ENCODE measurements at places on chromosomes 13 and 19. TPM values are rescaled to one million over a fixed set of nuclear protein-coding genes. Genes with fewer than 3 reads are reported as not detected.

ZSCAN1 gene
- total RNA-seq, result not detected

DNA sequence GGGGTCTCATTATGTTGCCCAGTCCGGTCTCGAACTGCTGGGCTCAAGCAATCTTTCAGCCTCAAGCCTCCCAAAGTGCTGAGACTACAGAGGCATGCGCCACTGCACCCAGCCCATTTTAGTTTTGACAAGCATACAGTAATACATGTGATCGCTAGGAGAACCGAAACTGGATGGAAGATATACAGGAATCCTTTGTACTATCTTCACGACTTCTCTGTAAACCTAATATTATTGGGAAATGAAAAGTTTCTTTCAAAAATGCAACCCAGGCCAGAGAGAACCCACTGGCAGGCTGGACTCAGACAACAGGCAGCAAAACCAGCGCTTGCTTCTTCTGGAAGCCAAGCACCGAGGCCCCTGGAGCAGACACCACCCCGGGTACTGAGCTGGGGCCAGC, 9.4 kb downstream of the C19orf12 start:
- DNase-seq, result no peak

GRCh38 chr13:30774214-30774730, 38.9 kb downstream of the ALOX5AP start:
- no peak for DNase-seq

GRCh38 chr19:48415395-48415794, 21.9 kb downstream of the GRIN2D start:
- peak; percentile 70 for DNase-seq

- DNase-seq, result no peak
Measured at GRCh38 chr19:10762656-10763055, 44.8 kb downstream of the DNM2 start.

DNA sequence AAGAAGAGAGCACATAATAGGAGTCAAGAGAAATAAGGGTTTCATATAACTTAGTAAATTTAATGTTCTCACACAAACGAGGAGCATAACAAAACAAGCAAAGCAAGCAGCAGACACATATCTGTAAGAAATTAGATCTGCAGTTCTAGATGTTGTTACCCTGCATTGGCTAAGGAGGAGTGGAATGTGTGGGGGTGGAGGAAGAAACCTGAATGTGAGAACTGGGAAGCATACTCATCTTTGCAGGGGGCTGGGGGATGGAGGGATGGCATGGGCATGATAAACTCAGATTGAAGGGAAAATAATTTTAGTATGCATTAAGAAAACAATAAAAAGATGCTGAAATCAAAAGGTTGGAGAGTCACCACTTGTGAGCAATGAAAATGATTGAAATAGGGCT, 255.0 kb downstream of the LIG4 start:
- no peak for DNase-seq

- DNase-seq, result peak; percentile 88
Measured at GRCh38 chr19:16429066-16429758, 42.6 kb downstream of the EPS15L1 start.

DNA sequence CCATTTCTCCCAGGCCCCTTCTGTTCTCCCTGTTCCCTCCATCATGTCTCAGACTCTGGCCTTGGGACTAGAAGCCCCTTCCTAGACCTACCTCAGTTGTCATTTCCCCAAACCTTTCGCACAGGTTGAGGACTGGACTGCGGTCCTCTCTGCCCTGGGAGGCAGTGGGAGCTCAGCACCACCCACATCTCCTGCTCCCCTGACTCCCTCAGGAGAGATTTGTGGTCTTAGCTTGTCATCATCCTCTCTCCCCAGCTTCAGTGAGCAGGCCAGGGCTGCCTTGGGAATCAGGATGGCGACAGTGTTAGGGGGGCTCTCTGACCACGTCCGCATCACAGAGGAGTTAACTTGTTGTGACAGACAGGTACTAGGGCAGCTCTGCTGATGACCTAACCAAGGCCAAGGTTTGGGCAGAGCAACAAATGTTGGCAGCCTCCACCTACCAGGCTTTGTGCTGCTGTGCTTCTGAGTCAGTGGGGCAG, 25.6 kb upstream of the RNF17 start:
- DNase-seq, result no peak

DNA sequence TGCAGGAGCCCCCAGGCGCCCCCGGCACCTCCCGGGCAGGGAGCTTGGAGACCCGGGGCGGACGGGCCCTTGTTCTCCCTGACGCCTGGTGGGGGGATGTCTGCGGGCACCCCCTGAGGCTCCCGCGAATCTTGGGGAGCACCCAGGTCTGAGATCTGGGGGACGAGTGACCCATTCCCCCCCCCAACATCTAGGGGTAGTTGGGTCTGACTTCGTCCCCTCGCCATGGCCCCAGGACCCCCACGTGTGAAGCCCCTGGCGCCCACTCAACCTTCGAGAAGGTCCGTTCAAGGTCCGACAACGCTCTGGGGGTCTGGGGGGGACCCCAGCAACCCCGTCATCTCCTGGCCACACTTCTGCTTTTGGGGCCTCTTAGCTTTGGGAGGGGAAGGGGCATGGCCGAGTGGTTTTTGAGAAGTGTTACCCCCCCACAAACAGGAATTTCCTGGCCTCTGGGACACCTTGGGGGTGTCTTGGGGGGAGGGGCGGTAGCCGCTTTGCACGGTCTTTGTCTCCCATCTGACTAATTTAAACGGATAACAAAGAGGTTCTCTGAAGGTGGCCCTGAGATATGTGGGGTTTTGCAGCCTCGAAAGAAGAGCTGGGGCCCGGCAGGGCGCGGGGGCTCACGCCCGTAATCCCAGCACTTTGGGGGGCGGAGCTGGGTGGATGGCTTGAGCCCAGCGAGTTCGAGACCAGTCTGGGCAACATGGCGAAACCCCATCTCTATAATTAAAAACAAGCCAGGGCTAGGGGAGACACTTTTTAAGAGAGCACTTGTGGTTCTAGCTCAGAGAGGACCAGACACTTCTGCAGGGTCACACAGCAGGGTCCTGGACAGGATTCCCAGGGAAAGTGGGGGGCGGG, 608 bp downstream of the CNN2 start:
- DNase-seq, result no peak

- no peak for DNase-seq
Measured at GRCh38 chr13:106295971-106296370, 239.5 kb downstream of the EFNB2 start.

- DNase-seq, result no peak
Measured at GRCh38 chr13:46104868-46105267, at the start of gene CPB2. TSS of gene CPB2 (minus strand) at chr13:46105033. CDS start at chr13:46105009, 24 bp downstream.

ELSPBP1 gene
- total RNA-seq, result not detected

DNA sequence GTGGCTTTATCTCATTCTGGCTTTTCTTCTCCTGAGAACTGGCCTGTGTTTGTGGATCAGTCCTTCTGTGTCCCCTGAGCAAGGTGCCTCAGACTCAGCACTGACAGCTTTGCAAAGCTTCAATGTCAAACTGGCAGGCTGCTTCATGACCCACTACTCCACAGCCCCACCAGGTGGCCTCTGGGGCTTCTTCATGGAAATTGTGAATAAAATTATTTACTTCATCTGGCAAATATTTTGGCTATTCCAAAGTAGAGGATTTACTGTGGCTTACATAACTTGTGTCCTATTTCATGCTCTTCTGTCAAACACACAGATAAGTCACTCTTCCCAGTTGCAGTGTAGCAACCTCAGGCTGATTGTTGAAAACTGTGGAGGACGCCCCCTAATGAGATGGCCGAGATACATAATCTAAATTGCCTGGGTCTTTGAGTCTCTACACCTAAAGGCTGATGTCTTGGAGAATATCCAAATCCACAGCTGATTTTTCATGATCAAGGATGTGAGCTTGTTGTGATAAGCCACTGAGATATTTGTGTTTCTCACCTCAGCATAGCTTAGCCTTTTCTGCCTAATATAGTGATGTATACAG, 721.9 kb upstream of the SLC10A2 start:
- DNase-seq, result no peak

GRCh38 chr19:19452243-19453124, 47.0 kb downstream of the GATAD2A start:
- no peak for DNase-seq

ZNF414 gene
- total RNA-seq, result 12.0 TPM

DNA sequence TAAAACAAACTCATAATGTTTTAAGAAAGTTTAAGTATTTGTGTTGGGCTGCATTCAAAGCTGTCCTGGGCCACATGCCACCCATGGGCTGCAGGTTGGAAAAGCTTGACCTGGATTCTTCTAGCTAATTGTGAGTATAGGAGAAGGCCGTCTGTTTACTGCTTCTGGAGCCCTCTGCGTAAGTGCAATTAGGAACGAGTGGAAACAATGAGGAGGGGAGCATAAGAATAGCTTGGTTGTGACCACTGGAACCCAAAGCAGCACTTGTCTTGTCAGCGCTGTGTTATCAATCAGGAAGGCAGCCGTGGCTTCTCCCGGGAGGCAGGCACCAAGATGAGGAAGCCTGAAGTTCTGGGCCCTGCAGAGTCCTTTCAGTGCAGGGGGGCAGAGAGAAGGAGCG, 110.4 kb upstream of the MBNL2 start:
- DNase-seq, result no peak

DNA sequence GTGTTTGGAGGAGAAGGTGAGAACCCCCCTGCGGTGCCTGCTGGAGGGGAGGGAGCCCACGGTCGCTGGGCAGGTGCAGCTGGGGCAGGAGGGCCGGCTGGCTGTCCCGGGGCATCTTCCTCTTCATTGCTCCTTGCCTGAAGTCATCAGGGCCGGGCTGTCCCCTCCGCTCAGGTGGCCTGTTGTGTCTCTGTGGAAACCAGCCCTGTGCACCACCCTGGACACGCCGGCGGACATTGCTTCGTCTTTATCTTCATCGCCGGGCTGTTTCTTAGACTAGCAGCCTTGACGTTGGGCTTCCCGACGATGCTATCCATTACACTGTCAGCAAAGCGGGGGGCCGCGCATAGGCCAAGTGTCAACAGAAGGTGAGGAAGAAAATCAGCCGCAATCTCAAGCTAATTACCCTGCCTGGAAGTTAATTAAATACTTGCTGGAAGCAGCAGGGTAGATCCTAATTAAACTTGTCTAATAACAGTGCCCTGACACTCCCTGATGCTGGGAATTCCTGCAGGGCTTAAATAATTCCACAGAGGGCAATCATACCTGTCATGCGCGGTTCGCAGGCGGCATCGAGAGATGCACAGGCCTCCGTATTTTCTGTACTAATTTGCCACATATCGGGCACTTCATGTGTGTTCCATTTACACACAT, 111.4 kb upstream of the SOX1 start:
- DNase-seq, result peak; percentile 28

DNA sequence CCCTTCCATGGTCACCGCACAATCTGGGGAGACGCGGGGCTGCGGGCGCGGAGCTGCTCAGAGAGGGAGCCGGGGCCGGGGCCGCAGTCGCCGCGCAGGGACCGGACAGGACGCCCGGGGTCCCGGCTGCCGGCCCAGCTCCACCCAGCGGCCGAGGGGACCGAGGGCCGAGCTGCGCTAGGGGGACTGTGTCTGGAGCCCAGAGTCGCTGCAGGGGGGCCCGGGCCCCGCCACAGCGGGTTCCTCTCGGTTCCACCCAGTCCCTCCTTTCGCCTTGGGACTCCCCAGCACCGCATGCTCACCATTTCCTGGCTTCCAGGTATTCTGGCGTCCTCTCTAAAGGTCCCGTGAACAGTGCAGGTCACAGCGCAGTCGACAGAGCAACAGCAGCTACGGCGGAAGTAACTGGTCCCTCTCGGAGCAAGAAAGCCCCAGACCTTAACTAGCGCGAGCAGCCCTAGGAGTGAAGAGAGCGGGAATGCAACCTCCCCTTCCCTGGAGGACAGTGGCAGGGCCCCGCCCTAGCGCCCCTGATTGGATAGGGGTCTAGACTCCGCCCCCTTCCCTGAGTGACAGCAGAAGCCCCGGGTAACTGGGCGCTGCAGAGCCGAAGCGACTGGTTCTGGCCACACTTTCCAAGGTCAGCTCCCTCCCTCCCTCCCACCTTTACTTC, at the start of gene ZNF878:
Gene ZNF878, minus strand, starts transcription at position 465 of the 673 bp plus-strand sequence. Its CDS starts 160 bp downstream, at position 305.
- DNase-seq, result peak; percentile 82

- DNase-seq, result peak; percentile 76
Measured at GRCh38 chr19:49361438-49362047, 673 bp downstream of the TEAD2 start.

- DNase-seq, result no peak
Measured at GRCh38 chr13:30510811-30511371, 45.2 kb upstream of the HMGB1 start.

TNNT1 gene
- 0.18 TPM for total RNA-seq

NDUFA13 gene
- 200 TPM for total RNA-seq

GRCh38 chr13:94162289-94162688, 317.2 kb downstream of the DCT start:
- DNase-seq, result no peak

DNA sequence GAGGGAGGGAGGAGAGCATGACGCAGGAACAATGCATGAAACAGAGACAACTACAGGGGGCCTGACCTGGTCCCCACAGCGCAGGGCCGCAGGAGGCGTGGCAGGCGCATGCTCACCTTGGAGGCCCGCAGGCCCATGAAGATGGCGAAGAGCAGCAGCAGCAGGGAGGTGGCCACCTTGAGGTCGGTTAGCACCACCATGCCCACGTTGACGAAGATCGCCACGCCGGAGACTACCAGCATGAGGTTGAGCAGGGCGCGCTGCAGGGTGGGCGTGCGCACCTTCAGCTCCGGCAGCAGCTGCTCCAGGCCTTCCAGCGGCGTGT, 17.0 kb downstream of the EMP3 start:
- no peak for DNase-seq

DNA sequence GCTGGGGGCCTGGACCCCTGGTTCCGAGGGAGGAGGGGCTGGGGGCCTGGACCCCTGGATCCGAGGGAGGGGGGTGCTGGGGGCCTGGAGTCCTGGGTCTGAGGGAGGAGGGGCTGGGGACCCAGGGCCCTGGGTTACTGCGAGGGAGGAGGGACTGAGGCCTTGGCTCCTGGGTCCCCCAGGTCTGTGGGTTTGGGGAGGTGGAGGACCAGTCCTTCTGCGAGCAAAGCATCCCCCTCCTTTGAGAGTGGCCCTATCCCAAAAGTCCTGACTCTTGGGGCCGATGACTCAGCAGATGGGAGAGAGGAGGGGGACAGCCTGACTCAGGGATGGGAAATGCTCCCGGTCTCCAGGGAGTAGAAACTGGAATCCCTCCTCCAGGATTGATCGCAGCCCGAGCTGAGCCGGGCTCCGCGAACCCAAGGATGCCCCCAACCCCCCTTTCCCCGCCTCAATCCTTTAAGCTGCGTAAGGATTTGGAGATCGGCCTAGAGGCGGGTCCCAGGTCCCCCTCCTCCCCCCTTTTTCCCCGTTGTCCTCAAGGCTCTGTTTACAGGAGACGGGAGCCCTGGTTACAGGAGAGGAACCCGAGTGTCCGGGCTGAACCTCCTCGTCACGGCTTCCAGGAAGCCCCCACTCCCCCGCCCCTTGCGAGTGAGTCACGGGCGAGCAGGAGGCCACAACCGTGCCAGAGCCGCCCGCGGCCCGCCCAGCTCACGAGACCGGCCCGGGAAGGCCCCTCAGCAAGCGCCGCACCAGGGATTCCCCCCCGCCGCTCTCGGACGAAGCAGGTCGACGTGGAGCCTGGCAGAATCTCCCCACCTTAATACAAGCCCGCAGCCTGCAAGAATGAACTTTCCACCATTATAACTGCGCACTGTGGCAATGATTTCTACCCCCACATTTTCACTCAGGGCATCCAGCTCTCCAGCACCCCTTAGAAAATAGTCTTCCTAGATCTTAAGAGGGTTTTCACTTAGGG, 3.0 kb upstream of the ZFP36 start:
- peak; percentile 88 for DNase-seq

- DNase-seq, result no peak
Measured at GRCh38 chr13:33624740-33625139, 193.2 kb upstream of the RFC3 start.
